Stimulated activated CD4-positive, alpha-beta T cell treated with anti-CD3 and anti-CD28 coated beads, Interleukin-1b, Interleukin-23, amount 100 ng/mL, for 1 hour (primary cell): ENCODE measurements at places on chromosomes 2 and 18.

DNA sequence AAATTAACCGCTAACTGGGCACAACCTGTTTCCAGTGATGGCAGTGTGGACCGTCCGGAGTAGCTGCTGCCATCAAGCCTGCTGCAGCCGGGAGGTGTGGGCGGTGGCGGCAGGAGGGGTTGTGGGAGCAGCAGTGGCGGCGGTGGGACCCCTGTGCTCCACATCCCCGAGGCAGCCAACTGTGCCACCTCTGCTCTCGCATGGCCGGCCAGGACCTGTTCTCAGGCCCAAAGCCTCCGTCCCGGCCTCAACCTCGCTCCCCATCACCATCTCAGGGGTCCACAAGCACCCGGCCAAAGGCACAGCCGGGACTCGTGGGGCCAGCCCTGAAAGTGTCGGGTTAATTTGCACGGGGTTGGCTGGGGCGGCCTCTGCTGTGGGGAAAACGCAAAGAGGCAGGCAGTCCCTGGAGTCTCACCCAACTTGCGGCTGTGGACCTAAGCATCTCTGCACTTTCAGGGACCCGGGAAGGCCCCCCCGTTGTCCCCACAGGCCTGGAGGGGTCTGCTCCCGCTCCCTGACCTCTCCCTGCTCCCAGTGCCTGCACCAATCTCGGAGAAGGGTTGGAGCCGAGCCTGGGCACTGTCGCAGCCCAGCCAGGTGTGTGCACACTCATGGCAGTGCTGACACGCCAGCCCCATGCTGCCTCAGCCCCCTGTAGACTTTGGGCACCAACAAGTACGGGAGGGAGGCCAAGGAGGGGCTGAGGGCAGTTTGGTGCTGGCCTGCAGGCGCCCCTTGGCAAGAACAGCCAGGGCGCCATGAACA, 44.4 kb upstream of the PEX13 start:
- DNase-seq: no peak

DNA sequence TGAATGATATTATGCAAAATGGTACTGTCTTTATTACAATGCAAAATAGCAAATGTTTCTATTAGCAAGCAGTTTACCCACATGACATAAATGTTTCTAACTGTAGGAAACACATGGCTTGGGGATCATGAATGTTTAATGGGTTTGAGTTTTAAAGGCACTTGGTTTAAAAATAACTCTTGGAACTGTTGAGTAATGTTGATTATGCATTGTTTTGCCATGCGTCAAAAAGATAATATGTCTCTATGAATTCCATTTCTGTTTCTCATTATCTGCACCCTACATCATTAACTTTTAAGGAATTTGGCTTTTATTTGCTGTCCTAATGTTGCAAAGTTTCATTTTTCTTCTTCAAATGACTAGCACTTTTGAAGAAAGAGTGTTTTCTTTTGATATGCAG, 1355.5 kb downstream of the SUCLG1 start:
- DNase-seq: no peak

GRCh38 chr2:186559370-186559769, 30.5 kb upstream of the ITGAV start:
- DNase-seq: no peak

- DNase-seq: no peak
Measured at GRCh38 chr2:2845806-2846315, 514.8 kb upstream of the MYT1L start.

- DNase-seq: no peak
Measured at GRCh38 chr2:180849851-180850250, 130.6 kb upstream of the UBE2E3 start.

DNA sequence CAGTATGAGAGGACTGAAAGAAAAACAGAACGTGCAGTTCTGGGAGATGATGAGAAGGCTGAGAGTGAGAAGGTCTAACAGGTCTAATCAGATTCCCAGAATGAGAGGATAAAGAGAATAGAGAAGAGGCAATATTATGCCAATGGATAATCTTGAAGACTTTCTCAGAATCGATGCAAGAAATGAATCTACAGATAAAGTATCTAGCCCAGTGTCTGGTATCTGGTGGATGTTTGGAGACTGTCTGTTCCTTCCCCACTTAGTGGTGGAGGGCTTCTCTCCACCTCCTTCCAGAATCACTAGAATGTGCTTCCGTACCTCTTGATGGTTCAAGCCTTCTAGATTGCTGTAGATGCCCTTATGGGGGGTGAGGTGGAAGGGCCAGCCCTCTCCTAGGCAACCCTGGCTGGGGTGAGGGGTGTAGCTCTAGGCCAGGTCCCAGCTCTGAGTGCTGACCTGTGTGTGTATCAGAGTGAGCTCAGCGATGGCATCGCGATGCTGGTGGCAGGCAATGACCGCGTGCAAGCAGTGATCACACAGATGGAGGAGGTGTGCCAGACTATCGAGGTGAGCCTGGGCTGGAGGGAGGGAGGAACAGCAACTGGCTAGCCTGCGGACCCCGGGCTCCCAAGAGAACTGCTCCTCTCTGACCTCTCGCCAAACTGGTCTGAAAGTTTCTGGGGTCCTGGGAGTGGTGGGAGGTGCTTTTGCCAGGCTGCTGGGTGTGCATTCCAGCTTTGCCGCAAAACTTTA, 3.6 kb downstream of the UCN start:
- no peak for DNase-seq

- no peak for DNase-seq
Measured at GRCh38 chr18:23067236-23067635, 68.0 kb upstream of the CABLES1 start.

DNA sequence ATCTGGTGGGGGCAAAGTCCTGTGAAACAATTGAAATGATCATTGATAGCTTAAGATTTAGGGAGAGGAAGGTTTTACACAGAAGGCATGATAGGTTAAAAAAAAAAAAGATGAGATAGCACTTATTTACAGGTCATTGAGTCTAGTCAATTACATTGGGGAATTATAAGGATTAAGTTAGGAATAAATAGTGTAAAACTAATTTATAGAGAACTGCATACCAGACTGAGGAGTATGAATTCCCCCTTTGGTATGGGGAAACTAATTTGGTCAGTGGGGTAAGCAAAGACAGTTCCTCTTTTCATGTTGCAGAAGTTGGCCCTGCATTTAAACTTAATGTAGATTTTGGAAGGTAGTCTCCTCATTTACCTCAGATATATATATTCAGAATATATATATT, 10.8 kb downstream of the GLS start:
- DNase-seq: no peak

- no peak for DNase-seq
Measured at GRCh38 chr2:182067393-182067792, 81.7 kb downstream of the PPP1R1C start.

- no peak for DNase-seq
Measured at GRCh38 chr18:69220529-69220928, 180.2 kb upstream of the DOK6 start.

- no peak for DNase-seq
Measured at GRCh38 chr2:46985512-46985911, 69.9 kb upstream of the MCFD2 start.

DNA sequence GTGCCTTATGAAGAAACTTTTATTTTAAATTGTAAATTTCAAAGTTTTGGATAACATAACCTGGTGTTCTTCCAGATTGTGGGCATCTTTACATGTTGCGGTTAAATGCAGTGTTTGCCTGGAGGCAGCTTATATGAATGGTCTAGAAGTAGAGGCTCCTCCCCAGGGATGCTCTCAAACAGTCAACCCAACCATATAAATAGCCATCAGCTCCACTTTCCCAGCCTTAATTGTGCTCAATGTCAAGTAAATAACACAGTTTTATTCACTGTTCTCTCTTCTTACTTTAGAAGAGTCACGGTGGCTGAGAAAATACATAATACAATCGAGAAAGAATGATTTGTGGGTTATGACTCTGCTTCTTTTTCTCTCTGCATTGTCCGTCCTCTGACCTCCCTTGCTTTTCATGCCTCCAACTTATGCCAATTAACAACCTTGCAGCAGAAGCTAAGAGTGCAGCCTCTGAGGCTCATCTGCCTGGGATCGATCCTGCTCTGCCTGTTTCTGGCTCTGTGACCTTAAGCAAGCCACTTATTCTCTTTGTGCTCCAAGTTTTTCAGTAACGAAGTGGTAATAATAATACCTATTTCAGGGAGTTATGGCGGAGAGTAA, 100.3 kb downstream of the DAW1 start:
- no peak for DNase-seq

DNA sequence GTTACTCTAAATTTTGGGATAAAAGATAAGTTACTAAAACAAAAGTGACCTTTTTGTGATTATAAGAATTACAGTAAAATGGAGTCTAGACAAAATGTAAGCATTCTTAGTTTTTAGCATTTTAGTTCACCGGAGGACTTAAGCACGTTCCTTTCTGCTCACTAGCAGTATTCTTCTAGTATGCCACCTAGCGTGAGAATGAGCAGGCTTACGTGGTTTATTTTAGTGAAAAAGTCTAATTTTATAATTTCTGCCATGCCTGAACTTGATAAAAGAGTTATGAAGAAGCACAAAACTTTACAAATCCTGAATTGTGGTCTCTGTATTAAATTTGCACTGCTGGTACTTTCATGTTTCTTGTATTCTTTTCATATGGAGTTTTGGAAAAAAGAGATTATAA, 12.6 kb upstream of the OTX1 start:
- no peak for DNase-seq
